Choroid plexus epithelial cell (primary cell): ENCODE measurements at places on chromosomes 3 and 15.

DNA sequence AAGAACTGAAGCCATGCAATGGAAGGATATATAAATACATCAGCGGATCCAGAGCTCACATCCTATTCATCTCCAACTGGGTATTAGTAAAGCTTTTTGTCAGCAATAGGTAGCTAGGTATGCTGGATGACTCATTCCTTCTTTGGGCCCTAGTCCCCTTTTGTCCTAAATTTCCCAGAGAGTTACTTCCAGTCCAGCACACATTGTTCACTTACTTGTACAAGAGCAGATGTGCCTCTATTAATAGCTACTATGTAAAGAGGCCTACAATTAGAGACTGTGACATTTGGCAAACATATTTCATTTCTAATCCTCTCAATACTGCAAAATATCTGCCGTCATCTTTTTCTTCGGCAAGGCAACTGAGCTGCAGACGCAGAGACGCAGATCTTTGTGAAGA lies 1.7 kb upstream of the SLC4A7 start:
- no peak for DNase-seq

GRCh38 chr3:27090275-27091041 lies 278.7 kb downstream of the NEK10 start:
- DNase-seq = peak; percentile 13

- DNase-seq = no peak
Observed at GRCh38 chr3:25169151-25169550, 258.9 kb upstream of the RARB start.

DNA sequence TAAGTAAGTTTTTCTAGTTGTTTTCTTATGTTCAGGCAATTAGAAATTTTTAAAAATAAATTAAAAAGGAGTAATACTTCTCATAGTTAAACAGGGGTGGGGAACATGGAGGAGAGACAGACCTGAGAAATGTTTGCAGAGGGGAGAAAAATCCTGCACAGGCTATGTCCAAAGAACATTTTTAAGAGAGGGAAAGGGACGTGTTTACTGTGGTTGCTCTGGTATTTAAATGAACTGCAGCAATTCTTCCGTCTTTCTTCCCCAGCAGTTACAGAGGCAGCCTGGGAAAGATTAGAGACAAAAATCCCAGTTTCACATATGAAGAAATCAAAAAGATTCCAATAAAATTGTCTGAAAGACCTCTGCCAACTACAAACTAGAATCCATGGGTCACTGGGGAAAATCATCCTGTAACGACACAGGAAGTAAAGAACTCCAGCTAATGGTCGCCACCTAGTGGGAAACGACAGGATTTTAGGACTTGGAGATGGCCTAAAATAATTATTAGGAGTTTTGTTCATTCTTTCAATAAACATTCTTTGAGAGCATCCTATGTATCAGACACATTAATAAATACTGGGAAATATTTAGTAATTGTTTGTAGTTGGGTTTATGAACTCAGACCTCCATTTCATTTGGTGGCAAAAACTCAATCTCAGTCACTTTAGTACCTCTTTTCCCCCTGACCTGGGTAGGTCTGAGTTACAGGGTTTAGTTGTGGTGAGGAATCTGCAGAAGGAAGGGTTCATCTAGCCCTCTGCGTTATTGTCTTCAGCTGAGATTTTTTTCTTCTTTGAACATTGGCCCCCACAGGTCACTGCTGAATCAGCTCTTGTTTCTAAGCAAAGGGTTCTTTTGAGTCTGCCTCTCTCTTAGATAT lies 69.9 kb upstream of the GOLIM4 start:
- peak; percentile 88 for DNase-seq

GRCh38 chr3:197186887-197187588 lies 111.4 kb downstream of the DLG1 start:
- peak; percentile 82 for DNase-seq

DNA sequence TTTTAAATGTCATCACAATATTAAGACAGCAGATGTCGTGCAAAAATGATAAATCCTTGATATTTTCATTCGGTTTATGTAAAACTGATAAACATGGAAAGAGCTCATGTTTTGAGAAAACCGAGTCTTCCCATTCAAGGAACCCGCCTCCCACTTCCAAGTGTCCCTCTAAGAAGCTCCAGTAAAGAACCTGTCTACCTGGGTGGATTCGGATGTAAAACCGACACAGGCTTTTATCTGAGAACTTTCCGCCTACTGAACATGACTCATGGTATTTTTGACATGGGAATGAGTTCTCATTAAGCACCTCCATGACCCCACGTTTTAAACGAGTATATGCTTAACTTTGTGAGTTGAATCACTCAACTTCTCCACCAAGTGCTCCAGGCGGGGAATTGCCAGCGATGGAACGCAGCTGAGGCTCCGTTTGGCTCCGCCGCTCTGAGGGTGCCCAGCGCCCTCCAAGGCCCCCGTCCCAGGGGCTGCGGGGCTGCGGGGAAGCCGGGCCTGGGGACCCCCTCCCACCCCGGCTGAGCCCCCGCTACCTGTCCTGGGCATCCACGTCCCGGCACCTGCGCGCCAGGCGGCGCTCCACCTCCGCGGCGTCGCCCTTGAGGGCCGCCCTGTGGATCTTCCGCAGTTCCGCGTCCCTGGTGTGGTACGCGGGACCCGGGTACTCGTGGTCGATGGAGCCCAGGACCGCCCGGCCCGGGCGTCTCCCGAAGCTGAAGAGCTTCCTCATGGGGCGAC lies 119.9 kb downstream of the LMLN start:
- peak; percentile 23 for DNase-seq
